ENCODE measurements at places on chromosomes 6 and 20. TPM values are rescaled to one million over a fixed set of nuclear protein-coding genes. Genes with fewer than 3 reads are reported as not detected.

The NCOA6 gene
- 20.7 TPM for total RNA-seq

The RBPJL gene
- not detected for total RNA-seq

The FOXS1 gene
- not detected for total RNA-seq

The TRIM10 gene
- total RNA-seq, result 0.38 TPM

The CALHM6 gene
- 3.4 TPM for total RNA-seq

The ZFP64 gene
- 9.2 TPM for total RNA-seq

The ATP9A gene
- total RNA-seq, result 1.4 TPM

The TCP11 gene
- total RNA-seq, result not detected

The SLC16A10 gene
- total RNA-seq, result 3.4 TPM

The TP53TG5 gene
- total RNA-seq, result 0.24 TPM

The NFATC2 gene
- total RNA-seq, result 36.5 TPM

The RTN4IP1 gene
- total RNA-seq, result 8.5 TPM

The GLP1R gene
- total RNA-seq, result 0.07 TPM

The ATRN gene
- 7.8 TPM for total RNA-seq

The FAXC gene
- not detected for total RNA-seq

The OPRM1 gene
- total RNA-seq, result not detected

The PTCRA gene
- total RNA-seq, result not detected

The PMEPA1 gene
- 3.0 TPM for total RNA-seq

The TSPO2 gene
- not detected for total RNA-seq

The RAMACL gene
- total RNA-seq, result 0.31 TPM

The RSPO4 gene
- not detected for total RNA-seq

The SEL1L2 gene
- not detected for total RNA-seq

The DBNDD2 gene
- 21.6 TPM for total RNA-seq

The ADGRF5 gene
- not detected for total RNA-seq

The DNAH8 gene
- 0.22 TPM for total RNA-seq

The TFAP2D gene
- total RNA-seq, result not detected

The STK38 gene
- total RNA-seq, result 27.5 TPM

The TOP1 gene
- 128 TPM for total RNA-seq

The CLPSL1 gene
- not detected for total RNA-seq

The SLC12A5 gene
- total RNA-seq, result 0.97 TPM

The MCHR2 gene
- not detected for total RNA-seq

The ADTRP gene
- total RNA-seq, result 26.1 TPM

The GNAS-AS1 gene
- 1.3 TPM for total RNA-seq

The CTCFL gene
- not detected for total RNA-seq

The CD40 gene
- total RNA-seq, result 3.2 TPM
